ENCODE measurements at places on chromosomes 7 and 10.

DNA sequence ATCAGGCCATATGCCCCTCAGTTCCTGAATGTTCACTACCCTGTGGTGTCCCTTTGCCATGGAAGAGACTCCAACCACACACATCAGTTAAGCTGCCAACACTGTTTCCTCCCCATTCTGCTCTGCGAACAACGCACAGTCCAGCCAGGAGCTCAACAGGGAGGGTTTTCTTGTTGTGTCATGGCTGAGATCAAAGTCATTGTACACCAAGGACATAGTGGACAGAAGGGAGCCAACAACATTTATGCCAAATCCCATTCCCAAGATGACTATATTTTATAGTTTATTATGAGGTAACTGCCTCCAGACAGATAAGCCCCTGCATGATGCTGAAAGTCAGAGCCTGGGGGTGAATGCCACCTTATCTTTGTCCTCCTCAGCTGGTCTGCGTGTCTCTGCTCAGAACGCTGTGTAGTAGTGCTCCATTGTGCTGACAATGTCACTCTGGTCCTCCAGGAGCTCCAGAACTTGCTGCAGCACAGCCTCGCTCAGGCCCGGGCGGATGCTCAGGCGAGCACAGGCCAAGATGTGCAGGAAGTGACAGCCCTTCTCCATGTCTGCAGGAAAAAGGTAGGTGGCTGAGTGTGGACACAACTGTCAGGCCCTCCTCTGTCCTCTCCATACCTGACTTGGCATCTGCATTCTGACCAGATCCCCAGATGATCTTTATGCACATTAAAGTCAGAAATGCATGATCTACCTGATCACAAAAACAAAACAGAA, 27.1 kb upstream of the SH3PXD2A start:
- DNase-seq: no peak

- DNase-seq: no peak
Measured at GRCh38 chr10:1366322-1366691, 310.1 kb downstream of the WDR37 start.

GRCh38 chr10:69209787-69210484, 10.2 kb upstream of the HKDC1 start:
- DNase-seq: no peak

DNA sequence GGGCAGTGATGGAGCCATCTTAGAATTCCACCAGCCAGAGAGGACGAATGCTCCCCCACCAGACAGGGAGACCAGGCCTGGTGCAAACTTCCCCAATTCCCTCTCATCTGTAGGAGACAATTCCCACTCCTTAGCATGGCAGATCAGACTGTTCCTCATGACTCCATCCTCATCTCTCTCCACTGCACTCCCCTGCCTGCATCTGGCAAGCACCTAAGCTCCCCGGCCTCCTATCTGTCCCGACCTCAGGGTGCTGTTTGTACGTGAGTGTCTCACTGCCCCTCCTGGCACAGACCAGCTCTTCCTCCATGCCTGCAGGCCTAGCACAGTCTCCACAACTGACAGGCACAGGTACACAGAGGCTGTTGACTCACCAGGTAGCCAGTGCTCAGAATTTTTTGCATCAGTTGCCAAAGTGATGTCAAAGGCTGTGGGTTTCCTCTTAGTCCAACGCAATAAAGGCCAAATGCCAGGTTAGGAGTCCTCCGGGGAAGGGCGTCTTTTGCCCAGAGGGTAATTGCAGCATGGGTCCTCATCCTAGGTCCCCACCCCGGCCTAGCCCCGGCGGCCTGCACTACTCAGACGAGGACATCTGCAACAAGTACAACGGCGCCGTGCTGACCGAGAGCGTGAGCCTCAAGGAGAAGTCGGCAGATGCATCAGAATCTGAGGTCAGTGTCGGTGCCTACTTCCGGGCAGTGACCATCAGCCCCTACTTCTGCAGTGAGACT, 436.8 kb upstream of the FOXK1 start:
- DNase-seq: no peak

DNA sequence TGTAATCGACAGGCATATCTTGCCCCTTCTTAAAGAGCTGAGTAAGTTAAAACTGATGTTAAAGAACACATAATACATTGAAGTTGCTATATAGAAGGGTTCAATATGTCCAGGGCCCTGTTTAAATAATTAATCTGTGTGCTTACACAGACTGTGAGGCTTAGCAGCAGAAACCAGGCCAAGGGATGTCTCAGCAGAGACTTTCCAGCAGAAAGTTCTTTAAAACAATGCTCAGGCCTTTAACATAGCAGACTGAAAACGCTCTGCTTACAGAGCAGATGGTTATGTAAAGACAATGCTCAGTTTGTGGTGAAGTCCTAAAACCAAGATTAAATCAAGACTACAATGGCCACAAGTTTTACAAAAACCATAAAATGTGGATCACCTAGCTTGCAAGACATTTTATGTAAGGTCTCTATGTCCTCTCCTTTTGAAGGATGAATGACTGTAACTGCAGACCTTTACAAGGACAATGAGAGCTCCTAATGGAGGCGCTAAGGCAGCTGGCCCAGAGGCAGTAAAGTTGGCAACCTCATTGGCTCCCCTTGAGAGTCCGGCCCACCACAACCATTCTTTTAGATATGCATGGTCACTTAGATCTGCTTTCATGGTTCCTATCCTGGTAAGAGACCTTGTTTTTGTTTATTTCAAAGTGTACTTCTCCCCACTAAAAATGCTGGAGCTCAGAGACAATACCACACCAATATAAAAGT, 56.3 kb downstream of the FZD1 start:
- DNase-seq: no peak

DNA sequence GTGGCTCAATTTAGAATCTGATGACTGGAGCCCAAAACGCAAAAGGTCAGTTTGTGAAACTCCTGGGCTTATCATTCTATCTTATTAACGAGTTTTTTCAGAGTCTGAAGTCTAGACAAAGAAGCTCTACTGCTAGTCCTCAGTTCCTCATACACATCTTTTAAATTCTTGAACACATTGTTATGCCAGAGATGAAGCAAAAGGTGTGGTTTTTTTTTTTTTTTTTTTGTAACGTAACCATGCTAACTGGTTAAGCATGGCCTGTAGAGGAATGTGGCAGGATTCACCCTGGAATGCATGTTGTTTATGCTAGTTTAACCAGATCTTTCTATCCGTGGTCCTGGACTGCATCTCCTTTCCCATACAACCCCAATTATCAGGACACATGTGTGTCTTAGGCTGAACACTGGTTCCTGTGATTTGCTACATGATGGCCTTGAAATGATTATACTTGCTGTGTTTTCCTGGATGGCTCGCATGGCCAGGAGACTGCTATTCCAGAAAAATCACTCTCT, 79.3 kb upstream of the MDFIC start:
- DNase-seq: no peak

- no peak for DNase-seq
Measured at GRCh38 chr7:91165846-91166230, 98.4 kb upstream of the FZD1 start.

DNA sequence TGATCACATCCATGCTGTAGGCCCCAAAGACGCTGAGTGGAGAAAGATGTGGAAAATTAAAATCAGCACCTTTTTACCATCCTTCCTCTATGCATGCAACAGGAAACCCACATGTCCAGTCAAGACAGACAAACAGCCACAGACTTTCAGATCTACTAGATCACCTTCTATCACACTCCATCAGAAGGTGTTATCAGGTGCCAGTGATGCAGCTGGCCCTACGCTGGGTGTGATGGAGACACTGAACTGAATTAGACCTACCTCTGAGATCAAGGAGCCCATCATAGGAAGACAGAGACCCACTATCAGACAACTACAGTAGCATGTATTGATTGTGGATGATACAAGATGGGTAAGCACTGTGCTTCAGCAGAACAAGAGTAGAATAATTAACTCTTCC, 15.5 kb downstream of the CYP3A4 start:
- no peak for DNase-seq

DNA sequence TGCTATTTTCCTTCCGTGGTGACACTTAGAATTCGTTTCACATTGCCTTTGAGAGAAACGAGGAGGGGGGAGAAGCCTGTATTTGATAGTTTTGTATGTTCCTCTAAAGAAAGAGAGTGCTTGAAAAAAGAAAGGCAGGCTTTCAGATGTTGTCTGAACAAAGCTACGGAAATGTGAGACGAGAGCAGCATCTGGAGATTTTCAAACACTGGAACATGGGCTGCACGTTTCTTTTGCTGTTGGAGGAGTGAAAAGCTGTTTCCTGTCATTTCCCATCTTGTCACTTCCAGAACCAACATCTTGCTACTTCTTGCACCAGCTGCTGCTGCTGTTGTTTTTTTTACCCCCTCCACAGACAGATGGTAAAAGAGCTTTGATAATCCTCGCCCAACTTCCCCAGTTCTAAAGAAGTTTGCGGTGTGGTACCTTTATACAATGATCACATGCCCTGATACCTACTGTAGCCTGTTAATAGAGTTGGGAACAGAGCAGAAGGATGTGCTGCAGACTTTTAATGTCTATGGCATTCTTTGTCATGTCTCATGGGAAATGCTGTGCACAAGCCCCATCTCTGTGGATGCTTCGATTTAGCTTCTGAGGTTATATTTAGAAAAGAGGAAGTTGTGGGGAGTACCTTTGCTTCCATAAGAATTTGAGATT, 408.1 kb downstream of the AUTS2 start:
- DNase-seq: no peak

GRCh38 chr7:95269640-95270039, 54.7 kb downstream of the PON1 start:
- no peak for DNase-seq

- no peak for DNase-seq
Measured at GRCh38 chr10:6478722-6479121, 101.4 kb downstream of the PRKCQ start.

GRCh38 chr10:9260690-9261089, 1206.2 kb downstream of the GATA3 start:
- DNase-seq: no peak

DNA sequence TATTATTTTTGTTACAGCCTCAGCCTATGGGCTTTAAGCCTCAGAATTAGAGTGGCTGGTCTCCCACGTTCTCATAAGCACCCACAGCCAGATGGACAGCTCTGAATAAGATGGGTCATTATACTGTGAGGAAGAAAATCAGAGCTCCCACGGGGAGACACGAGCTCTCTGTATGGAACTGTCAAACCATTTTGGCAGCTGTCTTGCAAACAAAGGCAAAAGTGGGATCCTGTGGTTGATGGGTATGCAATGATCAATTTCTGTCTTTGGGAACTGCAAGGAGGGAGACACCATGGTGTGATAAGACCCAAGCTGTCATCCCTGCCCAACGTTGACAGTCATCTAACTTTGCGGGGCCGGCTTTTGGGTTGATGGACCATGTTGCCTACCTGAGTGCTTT, 614.3 kb downstream of the TYW1 start:
- DNase-seq: no peak

GRCh38 chr10:96280859-96281258, 9.5 kb upstream of the BLNK start:
- DNase-seq: no peak

DNA sequence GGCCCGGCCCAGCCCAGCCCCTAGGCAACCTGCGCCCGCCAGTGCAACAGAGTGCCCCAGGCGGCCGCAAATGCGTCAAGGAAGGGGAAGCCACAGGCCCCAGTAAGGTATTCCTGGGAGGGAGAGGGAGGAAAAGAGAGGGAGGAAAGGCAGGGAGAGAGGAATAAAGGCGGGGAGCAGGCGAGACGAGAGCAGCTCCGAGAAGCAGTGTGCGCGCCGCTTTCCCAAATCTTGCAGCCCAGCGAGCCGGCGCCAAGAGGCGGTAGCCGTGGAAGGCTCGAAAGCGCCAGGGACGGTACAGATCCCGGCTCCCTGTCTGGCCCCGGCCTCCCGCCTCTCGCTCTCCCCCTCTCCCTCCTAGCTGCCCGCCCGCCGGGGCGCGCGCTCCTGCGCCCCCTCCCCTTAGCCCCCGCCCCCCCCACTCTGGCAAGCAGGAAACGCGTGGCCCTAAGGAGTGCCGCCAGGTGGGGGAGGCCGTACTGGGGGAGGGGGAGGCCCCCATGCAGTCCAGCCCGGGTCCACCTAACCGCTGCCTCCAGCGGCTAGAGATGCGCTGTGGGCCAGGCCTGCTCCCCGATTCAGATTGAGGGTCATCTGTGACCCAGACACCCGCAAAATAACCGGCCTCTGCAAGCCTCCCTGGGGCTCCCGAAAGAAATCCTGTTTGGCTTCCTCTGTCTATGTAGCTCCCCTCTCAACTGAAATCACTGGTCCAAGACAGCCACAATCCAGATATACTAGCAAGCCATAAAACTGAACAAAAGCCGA, 4.3 kb downstream of the HOXA10 start:
- DNase-seq: no peak

DNA sequence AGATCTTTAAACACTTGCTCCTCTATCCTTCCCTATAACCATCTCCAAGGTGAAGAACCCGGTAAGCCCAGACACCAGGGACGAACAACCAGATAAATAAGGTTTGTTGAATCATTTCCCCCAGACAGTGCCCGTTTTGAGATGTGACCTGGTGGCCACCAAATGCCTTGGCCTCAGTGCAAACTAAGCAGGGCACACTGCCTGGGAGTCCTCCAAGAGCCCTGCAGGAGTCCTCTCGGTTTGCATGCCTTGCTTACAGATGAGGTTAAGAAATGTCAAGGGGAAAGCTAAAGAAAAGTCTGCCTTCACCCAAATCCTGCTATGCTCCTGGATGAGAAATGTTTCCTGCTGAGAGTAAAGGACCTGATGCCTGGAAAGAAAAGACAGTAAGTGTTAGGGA, 31.6 kb downstream of the SLIT1 start:
- no peak for DNase-seq

- peak; percentile 42 for DNase-seq
Measured at GRCh38 chr10:44993922-44994751, 6.6 kb upstream of the ZNF22 start.

DNA sequence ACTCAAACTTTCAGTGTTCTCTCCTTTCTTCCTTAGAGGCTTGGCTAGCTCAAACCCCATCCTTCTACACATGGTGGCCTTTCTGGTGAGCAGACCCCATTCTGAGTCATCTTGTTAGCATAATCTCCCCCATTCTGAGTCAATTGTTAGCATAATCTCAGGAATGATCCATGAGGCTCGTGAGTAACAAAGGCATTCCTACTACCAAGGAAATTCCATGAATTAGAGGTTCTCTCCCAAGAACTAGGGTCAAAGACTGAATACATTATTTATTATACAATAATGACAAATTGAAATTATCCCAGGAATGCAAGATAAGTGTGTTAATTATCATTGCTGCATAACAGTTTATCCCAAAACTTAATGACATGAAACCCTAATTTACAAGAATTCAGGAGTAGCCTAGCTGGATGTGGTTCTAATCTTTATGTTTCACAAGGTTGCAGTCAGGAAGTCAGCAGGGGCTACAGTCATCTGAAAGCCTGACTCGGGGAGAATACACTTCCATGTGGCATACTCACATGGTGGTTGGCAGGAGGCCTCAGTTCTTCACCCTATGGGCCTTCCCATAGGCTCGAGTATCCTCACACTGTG, 100.2 kb downstream of the MMRN2 start:
- DNase-seq: peak; percentile 4

DNA sequence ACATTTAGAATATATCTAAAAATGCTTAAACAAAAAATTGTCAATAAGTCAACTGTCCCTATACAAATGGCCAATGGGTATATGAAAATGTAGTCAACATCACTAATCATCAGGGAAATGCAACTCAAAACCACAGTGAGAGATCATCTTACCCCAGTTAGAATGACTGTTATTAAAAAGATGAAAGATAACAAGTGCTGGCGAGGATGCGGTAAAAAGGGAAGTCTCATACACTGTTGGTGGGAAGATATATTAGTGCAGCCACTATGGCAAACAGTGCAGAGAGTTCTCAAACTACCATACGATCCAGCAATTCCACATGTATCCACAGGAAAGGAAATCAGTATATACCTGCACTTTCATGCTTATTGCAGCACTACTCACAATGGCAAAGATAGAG, 48.6 kb upstream of the APBB1IP start:
- DNase-seq: no peak
